ENCODE measurements at places on chromosomes 6 and 20.

GRCh38 chr6:39808964-39809363 lies 16.8 kb downstream of the DAAM2 start:
- no peak for DNase-seq

- DNase-seq: no peak
Observed at GRCh38 chr20:62020935-62021701, 44.6 kb downstream of the TAF4 start.

GRCh38 chr6:144331491-144331969 lies 46.4 kb downstream of the UTRN start:
- no peak for DNase-seq

DNA sequence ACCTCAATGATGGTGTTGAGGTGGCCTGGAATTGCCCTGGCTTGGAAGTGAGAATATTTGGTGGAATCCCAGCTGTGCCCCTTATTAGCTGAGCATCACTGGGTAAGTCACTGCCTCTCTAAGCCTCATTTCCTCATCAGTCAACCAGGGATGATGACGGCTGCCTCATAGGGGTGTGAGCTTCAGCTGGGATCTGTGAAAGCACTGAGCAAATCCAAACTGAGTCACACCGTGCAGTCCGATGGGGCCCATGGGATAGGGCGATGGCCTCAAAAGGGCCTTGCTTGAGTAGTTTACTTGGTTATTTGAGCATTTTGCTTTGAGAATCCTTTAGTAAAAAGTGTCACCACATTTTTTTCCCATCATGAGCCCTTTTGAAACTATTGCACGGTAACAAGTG lies 1.1 kb downstream of the SLC22A1 start:
- DNase-seq: no peak

GRCh38 chr20:45946149-45946970 lies 11.9 kb downstream of the PCIF1 start:
- DNase-seq: no peak

DNA sequence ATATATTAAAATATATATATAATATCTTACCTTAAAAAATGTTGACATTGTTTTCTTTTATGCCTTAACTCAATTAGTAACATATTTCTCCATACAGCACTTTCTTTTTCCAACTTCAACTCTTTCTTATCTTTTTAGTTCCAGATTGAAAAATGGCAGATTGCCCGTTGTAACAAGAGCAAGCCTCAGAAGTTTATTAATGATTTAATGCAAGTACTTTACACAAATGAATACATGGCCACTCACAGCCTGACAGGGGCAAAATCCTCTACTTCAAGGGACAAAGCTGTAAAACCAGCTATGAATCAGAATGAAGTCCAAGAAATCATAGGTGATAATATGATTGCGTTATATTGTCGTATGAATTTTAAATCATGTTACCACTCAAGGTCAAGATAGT lies 29.4 kb upstream of the KIAA1586 start:
- peak; percentile 53 for DNase-seq

DNA sequence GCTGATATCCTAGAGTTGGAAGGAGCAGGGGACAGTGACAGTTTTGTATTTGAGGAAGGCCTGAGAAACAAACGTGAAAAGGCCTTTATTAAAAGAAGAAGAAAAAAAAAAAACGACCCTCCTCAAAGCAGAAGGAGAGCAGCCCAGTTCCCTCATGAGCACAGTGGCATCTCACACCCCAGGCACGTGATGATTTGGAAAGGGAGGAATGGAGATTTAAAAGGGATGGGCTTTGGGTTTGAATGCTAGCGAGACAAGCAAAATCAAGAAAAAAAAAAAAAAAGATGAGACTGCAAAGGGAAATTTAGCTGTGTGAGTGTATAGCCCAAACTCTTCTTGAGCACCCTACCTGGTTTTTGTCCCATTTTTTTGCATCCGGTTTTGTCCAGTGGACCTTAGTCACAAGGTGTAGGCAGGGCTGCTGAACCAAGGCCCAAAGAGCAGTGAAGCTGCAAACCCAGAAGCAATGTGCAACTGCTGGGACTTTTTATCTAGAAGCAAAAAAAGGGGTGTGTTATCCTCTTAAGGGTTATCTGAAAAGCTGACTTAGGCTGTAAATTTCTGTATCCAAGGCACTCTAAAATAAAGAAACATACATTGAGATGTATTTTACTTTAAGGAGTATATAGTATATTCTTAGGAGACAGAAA lies 54.5 kb upstream of the RREB1 start:
- no peak for DNase-seq

DNA sequence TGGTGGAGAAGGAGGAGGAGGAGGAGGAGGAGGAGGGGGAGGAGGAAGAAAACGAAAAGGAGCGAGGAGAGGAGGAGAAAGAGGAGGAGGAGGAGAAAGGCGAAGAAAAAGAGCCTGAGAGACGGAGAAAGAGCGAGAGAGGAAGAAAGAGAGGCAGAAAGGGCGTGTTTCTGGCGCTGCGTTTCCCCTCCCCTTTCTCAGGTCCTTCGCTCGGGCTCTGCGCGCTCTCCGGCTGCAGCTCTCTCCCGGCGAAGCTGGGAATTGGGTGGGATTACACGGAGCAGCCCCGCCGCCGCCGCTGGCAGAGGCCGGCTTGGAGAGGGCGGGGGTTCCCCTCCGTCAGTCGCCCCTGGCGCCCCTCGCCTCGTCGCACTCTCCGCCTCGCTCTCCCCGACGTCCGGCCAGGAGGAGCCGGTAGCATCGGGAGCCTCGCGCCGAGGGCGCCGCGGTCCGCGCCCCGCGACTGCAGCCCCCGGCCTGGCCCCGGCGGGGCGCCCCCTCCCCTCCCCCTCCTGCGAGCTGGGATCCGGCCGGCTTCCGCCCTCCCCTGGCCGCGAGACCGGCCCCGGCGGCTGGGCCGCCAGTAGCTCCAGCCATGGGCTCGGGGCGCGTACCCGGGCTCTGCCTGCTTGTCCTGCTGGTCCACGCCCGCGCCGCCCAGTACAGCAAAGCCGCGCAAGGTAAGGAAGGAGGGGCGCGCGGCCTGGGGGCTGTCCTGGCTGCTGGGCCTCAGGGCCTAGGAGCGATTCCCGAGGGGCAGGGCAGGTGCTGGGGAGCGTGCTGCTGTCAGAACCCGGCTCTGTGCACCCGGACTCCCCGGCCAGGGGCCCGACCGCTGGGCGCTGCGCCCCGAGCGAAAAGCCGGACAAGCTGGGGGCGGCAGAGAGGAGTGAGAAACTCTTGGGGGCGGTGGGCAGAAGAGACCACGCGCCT lies at the start of gene SCUBE3:
Gene SCUBE3 (plus strand): TSS at position 133 of the 933 bp plus-strand sequence. CDS start 463 bp downstream, at position 596.
- peak; percentile 31 for DNase-seq

DNA sequence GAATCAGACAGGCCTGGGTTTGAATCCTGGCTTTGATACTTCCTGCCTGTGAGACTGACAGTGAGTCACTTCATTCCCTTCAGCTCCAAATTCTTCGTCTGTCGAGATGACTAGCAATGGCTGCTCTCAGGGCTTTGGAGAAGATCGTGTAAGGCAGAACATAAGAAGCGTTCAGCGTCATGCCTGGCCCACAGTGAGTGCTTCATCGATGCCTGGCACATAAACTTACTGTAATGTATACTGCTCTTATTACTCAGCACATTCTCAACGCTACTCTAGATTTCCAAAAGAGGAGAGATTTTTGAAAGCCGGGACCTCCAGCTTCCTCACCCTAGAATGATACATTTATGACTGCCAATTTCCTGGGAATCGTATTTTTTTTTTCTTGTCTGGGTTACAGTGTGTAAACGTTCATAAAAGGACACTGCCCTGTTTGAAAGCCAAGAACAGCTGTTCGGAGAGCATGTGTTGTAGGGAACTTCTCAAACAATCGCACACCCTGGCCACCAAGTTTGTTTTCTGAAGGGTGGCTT lies 16.2 kb upstream of the BCAS1 start:
- no peak for DNase-seq

- peak; percentile 34 for DNase-seq
Observed at GRCh38 chr20:7375905-7376304, 564.4 kb downstream of the HAO1 start.

GRCh38 chr6:106380407-106380806 lies 19.9 kb downstream of the CRYBG1 start:
- no peak for DNase-seq
